Ovary (tissue), 10 donors: ENCODE measurements at places on chromosomes 4 and X.
A peak's percentile ranks its signal among the peaks of the same experiment; 100 is the strongest.

GRCh38 chrX:57453901-57454300 is 137.9 kb upstream of the ZXDB start:
- no peak for DNase-seq
- H3K27ac ChIP-seq: no peak overlapping the region
- no peak overlapping the region for H3K4me3 ChIP-seq
- H3K36me3 ChIP-seq: no peaks in the 10 kb centered on the region
- H3K27me3 ChIP-seq: no peaks in the 10 kb centered on the region

- no peaks in the 10 kb centered on the region for H3K27me3 ChIP-seq
- no peak overlapping the region for H3K27ac ChIP-seq
- H3K4me1 ChIP-seq: no peaks in the 10 kb centered on the region
- DNase-seq: no peak
Measured at GRCh38 chr4:14025111-14025510, 397.6 kb upstream of the BOD1L1 start.

DNA sequence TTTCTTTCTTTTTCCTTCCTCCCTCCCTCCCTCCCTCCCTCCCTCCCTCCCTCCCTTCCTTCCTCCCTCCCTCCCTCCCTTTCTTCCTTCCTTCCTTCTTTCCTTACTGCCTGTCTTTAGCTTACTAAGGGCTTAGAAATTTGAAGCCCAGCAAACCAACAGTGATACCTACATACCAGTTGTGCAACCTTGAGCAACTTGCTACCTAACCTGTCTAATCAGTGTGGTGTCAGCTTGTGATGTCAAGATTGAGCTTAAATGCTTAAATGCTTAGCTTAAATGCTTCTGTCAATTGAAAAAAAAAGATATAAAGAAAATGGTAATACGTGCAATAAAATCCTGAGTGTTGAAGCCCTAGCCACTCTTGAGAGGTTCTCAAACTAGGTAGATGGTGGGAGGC is 728.6 kb downstream of the TRIML1 start:
- H3K27ac ChIP-seq: no peak overlapping the region
- no peak overlapping the region for H3K4me3 ChIP-seq
- no peaks in the 10 kb centered on the region for H3K27me3 ChIP-seq
- H3K4me1 ChIP-seq: no peaks in the 10 kb centered on the region

DNA sequence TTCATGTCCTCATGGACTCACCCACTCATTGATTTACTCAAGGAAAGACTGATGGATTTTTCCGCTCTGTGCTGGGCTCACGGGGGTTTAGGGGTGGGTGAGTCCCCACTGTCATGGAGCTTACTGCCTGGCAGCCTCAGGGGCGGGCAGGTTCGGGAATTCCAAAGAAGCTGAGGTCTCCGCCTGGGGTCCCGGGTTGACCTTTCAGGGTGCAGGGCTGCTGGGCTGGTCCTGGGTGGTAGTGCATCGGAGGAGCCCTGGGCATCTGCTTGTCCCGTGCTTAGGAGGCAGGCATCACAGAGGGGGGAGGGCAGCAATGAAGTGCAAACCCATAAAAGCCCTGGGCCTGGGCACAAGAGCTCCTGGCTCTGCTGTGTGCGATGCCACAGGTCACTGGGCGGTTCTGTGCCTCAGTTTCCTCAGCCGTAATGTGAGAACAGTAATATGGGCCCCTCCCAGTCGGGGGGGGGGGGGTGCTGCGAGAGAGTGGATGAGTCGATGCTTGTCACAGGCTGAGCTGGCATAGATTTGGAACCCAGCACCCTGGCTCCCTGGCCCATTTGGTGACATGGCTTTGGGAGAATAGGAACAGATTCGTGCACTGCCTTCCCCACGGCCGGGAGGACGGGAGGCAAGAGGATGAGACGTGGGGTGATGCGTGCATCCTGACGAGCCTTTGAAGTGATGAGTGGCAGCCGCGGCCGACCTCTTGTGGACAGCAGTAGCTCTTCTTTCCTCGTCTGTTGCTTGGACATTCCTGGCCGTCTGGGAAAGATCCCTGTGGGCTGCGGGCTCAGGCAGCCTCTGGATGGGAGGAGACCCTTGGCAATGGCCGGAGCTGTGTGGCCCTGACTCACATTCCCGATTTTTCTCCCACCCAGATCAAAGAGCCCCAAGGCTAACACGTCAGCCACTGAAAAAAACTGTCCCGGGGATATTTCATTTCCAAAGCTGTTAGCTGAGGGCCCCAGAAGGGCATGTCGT is 42.0 kb downstream of the PSAPL1 start:
- peaks cover 14% of the 10 kb centered on the region for H3K4me1 ChIP-seq
- H3K27ac ChIP-seq: no peak overlapping the region
- no peaks in the 10 kb centered on the region for H3K27me3 ChIP-seq
- no peaks in the 10 kb centered on the region for H3K36me3 ChIP-seq
- no peak overlapping the region for H3K4me3 ChIP-seq

DNA sequence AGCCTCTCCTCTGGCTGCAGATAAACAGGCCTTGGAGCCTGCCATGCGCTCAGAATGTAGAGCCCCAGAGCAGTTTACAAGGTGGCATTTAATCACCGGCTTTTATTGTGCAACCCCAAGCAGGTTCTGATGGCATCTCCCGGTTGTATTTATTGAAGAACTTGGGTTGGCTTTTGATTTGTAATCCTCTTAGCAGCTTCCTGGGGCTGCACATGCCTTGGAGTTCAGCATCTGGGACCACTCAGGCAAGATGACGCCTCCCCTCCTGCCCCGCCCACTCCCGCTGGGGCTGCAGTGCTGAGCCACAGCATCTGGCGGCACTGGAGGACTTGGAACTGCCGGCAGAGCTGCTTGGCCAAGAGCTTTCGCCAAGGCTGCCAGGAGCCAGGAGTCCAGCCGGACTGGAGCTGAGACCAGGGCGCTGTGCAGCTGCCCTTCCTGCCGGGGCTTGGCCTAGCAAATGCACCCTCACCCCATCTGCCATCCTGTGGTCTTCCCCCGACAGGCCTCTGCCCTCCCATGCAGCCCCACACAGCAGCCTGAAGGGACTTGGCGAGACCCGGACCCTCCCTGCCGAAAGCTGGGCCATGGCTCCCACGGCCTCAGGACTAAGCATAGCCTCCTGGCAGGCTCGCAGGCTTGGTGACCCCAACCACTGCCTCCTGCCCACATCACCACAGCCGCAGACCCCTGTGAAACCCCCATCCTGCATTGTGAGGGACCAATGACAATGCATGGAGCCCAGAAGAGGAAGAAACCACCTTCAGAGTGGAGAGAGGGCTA is 5.4 kb downstream of the HTRA3 start:
- peaks cover 50% of the 10 kb centered on the region for H3K4me1 ChIP-seq
- no peak overlapping the region for H3K4me3 ChIP-seq
- H3K27ac ChIP-seq: no peak overlapping the region
- DNase-seq: peak; percentile 96
- H3K27me3 ChIP-seq: no peaks in the 10 kb centered on the region
- no peaks in the 10 kb centered on the region for H3K36me3 ChIP-seq

DNA sequence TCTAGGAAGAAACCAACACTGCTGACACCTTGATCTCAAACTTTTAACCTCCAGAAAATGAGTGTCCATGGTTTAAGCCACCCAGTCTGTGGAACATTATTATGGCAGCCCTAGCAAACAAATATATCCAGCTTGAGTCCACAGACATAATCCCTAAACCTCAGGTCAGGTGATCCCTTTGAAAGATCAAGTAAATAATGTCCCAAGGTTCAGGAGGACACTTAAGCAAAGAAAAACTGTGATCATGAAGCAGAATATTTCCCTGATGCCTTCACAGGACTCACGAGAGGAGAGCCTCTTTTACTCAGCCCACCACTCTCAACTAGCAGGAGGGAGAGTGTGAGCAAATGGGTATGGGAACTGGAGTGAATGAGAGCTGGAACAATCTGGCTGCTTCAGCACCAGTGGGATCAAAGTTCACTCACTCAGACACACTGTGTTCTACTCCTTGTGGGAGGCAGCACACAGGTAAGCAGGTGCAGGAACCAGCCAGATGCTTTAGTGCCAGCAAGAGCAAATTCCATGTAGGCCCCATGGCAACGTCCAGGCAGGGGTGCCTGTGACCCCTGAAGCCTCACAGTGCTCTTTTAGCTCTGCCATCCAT is 608.4 kb downstream of the RAB28 start:
- no peak for DNase-seq
- H3K36me3 ChIP-seq: no peaks in the 10 kb centered on the region
- H3K27ac ChIP-seq: no peak overlapping the region
- H3K4me1 ChIP-seq: no peaks in the 10 kb centered on the region

- H3K27me3 ChIP-seq: no peaks in the 10 kb centered on the region
- H3K27ac ChIP-seq: no peak overlapping the region
- no peak overlapping the region for H3K4me3 ChIP-seq
Measured at GRCh38 chr4:98642991-98643426, 15.4 kb downstream of the TSPAN5 start.

- no peaks in the 10 kb centered on the region for H3K27me3 ChIP-seq
Measured at GRCh38 chrX:133297284-133297683, 79.1 kb upstream of the TFDP3 start.

DNA sequence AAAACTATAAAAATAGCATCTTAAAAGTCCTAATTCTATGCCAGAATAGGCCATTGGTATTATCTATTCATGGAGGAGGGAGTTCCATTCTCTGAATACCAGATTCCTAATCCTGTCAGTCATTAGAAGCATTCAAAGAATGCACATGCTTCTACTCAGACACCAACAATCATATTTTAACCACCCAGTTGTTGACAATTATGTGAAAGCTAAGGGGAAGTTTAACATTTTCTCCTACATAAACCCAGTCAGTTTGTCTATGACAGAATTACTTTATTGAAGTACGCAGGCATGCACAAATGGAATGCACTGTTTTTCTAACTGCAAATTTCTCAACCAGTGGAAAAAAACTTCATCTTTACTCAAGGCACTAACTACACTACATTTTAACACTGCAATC is 69.6 kb upstream of the MTNR1A start:
- H3K4me1 ChIP-seq: no peaks in the 10 kb centered on the region
- no peak overlapping the region for H3K4me3 ChIP-seq
- H3K36me3 ChIP-seq: no peaks in the 10 kb centered on the region
- no peak for DNase-seq

DNA sequence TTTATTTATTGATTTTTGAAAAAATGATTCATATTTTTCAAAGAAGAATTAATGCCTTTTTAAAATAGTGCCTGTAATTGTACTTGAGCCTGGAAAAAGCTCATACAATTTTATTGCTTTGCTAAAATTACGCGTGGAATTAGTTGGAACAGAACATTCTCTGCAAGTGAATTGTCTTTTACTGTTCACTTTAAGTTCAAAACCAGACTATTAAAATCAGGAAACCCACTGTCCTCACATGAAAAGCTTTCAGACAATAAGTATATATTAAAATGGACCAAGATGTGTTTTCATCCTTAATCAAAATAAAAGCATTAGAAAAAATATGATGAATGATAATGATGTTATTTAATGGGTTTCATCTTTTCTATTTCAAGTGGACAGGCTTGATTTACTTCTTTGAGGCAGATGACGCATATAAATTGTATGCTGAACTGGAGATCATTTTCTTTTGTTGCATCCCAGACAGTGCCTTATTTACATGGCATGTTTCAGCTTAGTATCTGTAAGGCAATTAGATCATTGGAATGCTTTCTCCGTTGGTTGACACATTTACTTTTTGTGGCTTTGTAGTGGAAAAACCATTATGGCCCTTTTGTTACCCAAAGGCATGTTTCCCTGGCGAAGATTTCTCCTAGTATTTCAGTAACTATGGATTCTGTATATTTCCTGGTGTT is 299.0 kb upstream of the MAGEC2 start:
- no peak overlapping the region for H3K4me3 ChIP-seq
- no peaks in the 10 kb centered on the region for H3K36me3 ChIP-seq
- DNase-seq: no peak
- H3K27me3 ChIP-seq: no peaks in the 10 kb centered on the region
- no peak overlapping the region for H3K27ac ChIP-seq

DNA sequence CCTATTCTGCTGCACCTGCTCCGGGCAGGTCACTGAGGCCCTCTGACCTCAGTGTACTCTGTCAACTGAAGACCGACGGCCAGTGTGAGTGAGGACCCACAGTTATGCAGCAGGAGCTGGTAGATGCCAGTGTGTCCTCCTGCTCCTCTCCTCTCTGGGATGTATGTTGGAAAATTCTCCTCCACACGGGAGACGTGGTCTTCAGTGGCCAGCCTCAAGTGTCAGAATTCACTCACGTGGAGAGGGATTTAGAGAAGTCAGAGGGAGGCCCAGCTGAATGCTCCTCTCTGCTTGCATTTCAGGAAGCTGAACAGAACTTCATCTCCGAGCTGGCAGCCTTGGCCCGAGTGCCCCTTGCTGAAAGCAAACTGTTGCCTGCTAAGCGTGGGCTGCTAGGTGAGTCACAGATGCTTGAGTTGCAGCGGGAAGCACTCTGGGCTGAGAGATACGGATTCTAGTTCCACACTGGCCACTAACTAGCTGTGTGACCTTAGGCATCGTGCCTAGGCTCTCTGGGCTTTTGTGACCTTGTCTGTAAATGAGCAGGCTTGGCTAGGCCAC is 83.6 kb downstream of the CRMP1 start:
- no peaks in the 10 kb centered on the region for H3K27me3 ChIP-seq
- H3K4me3 ChIP-seq: no peak overlapping the region
- peaks cover 9% of the 10 kb centered on the region for H3K36me3 ChIP-seq
- no peaks in the 10 kb centered on the region for H3K4me1 ChIP-seq
- no peak overlapping the region for H3K27ac ChIP-seq
- DNase-seq: no peak

GRCh38 chr4:38166768-38167167 is 206.6 kb downstream of the PTTG2 start:
- no peaks in the 10 kb centered on the region for H3K36me3 ChIP-seq
- peaks cover 3% of the 10 kb centered on the region for H3K4me1 ChIP-seq
- DNase-seq: no peak
